Central memory CD4-positive, alpha-beta T cell (primary cell): ENCODE measurements at places on chromosomes 3 and 15.

- DNase-seq, result no peak
Observed at GRCh38 chr3:55408193-55408826, 78.8 kb downstream of the WNT5A start.

DNA sequence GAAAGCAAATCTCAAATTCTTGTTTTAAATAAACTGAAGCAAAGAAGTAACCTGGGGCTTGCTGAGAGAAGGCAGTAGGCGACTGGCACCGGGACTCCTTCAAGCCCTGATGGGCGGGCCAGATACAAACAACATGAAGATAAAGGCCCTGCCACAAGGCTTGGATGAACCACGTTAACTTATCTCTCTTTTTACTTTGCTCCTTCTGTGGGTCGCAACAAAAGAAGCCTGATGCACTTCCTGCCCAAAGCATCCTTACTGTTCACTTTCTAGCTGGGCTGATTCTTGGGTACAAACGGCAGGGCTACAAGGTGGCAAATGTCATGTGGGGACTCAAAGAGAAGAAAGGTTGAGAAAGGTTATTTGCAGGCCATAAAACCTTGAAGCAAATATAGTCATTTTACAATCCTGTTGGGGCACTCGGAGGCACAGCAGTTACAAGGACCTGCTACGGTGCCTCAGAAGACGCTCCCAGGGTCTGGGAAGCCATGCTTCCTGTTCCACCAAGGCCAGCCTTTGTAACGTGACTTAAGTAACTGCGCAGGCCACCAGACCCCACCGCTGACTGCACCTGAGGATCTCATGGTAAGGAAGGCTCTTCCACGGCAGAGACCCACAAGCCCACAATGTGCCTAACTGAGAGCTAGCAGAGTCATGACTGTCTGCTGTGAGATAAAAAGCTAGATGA lies 71.1 kb downstream of the CHSY1 start:
- no peak for DNase-seq

- no peak for DNase-seq
Observed at GRCh38 chr3:156176629-156177210, 56.3 kb downstream of the KCNAB1 start.

GRCh38 chr3:190425833-190426232 lies 23.9 kb downstream of the TMEM207 start:
- DNase-seq, result no peak

DNA sequence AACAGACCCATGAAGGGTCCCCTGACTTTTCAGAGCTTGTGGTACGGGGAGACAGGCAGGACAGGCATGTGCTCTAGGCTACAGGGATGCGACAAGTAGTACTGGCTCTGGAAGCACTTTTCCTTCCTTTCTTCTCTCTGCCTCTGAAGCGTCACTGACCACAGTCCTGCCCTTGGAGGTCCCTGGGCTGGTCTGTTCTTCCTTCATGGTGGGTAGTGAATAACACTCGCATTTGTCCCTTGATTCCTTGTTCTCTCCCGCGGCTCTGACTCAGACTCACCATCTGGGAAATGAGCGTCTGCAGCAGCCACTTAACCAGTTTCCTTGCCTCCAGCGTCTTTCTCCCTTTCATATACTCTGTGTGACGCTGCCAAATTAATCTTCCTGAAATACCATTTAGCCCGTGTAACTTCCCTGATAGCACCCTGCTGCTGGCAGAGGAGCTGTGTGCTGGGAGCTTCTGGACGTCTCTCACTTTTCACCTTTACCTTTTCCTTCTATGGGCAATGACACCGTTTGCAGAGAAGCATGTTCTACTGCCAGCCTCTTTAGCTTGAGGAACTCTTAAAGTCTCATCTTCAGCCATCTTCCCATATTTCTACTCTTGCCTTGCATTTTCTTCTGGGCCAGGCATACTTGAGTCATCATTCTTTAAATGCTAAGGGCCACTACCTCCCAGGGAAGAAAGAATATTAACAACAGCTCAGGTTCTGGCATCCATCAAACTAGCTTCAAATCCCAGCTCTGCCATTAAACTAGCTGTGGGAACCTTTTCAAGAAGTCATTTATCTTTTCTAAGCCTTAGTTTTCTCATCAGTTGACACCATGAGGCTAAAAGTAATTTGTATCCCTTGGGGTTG lies 33.6 kb downstream of the TMEM45A start:
- no peak for DNase-seq

DNA sequence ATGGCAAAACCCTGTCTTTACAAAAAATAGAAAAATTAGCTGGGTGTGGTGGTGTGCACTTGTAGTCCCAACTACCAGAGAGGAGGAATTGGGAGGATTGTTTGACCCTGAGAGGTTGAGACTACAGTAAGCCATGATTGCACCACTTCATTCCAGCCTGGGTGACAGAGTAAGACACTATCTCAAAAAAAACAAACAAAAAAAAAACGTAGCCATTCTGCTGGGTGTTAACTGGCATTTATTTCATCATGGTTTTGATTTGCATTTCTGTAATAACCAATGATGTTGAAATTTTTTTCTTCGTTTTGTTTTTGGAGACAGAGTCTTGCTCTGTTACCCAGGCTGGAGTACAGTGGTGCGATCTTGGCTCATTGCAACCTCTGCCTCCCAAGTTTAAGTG lies 63.3 kb downstream of the RPLP1 start:
- no peak for DNase-seq
